MM.1S (cell line): ENCODE measurements at places on chromosomes 13 and 19.

- DNase-seq = no peak
Measured at GRCh38 chr13:30147015-30147414, 160.3 kb downstream of the KATNAL1 start.

- no peak for DNase-seq
Measured at GRCh38 chr13:43157796-43158195, 134.4 kb downstream of the DNAJC15 start.

- DNase-seq = no peak
Measured at GRCh38 chr13:107801621-107802020, 413.7 kb downstream of the LIG4 start.

- peak; percentile 26 for DNase-seq
Measured at GRCh38 chr19:3007975-3008374, 21.1 kb downstream of the TLE2 start.

- DNase-seq = no peak
Measured at GRCh38 chr19:51157265-51157664, 15.2 kb downstream of the SIGLEC7 start.

- DNase-seq = no peak
Measured at GRCh38 chr13:20441056-20441455, 84.6 kb downstream of the CRYL1 start.

- DNase-seq = no peak
Measured at GRCh38 chr13:38824342-38824741, 137.5 kb downstream of the FREM2 start.

- no peak for DNase-seq
Measured at GRCh38 chr19:9729162-9729561, 39.4 kb downstream of the ZNF846 start.

- no peak for DNase-seq
Measured at GRCh38 chr13:43232873-43233265, 209.5 kb downstream of the DNAJC15 start.

DNA sequence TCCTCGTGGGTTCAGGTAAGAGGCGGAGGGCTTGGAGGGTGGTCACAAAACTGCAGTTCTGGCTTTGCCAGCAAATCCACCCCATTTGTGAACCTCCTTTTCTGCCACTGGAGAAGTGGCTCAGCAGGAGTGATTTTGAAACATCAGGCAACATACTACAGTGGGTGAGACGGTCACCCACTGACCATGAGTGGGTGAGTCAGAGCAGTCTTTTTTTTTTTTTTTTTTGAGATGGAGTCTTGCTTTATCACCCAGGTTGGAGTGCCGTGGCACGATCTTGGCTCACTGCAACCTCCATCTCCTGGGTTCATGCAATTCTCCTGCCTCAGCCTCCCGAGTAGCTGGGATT lies 3.0 kb downstream of the TOMM40 start:
- no peak for DNase-seq

DNA sequence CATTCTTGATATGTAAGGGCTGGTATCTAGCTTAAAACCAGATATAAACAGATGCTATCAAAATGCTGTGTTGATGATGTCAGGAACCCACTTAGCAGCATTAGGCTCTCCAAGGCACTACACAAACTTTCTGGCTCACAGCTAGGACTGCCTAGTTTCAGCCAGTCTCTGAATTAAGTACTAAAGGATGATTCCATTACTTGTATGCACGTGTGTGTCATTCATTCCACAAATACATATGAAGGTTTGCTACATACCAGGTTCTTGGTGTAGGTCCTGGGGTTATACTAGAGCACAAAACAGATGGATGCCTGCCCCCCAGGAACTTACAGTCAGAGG lies 151.5 kb downstream of the RGCC start:
- DNase-seq = no peak

GRCh38 chr13:105670179-105670990 lies 865.1 kb downstream of the EFNB2 start:
- no peak for DNase-seq

DNA sequence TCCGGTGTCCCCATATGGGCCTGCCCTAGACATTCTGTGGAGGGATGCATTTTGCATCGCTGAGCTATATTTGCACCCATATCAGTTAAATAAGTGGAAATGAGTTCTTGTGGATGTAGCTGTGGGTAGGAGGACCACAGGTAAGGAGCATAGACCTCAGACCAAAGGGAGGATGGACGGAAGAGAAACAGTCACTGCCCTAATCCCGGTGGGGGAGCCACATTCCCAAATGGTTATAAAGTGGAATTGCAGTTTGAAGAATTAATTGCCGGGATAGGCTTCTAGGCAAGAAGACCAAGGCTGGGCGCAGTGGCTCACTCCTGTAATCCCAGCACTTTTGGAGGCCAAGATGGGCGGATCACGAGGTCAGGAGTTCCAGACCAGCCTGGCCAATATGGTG lies 1.8 kb downstream of the SDHAF1 start:
- DNase-seq = no peak

- no peak for DNase-seq
Measured at GRCh38 chr13:45258334-45258675, 57.5 kb upstream of the KCTD4 start.
